WTC11 (cell line): ENCODE measurements at places on chromosomes 4 and X. TPM values are rescaled to one million over a fixed set of nuclear protein-coding genes. Genes with fewer than 3 reads are reported as not detected.

The STATH gene
- not detected in 3 replicates for total RNA-seq

The ATP1B4 gene
- not detected in 3 replicates for total RNA-seq

The TIMM17B gene
- 99.6 to 120 TPM (median 114 TPM) in 3 replicates for total RNA-seq

The FAM184B gene
- 0.11 to 0.23 TPM (median 0.17 TPM) in 3 replicates for total RNA-seq

The USP17L5 gene
- total RNA-seq, result not detected in 3 replicates

The PPP2R3B gene
- 103 to 130 TPM (median 107 TPM) in 3 replicates for total RNA-seq

The MAGEA2B gene
- total RNA-seq, result 12.3 to 13.8 TPM (median 13.7 TPM) in 3 replicates

The RTL9 gene
- total RNA-seq, result 0.07 to 0.24 TPM (median 0.11 TPM) in 3 replicates

The TMEM192 gene
- 10.5 to 11.2 TPM (median 11.0 TPM) in 3 replicates for total RNA-seq

The HTRA3 gene
- 2.3 to 5.5 TPM (median 4.8 TPM) in 3 replicates for total RNA-seq

The MTTP gene
- total RNA-seq, result 0.16 to 0.34 TPM (median 0.26 TPM) in 3 replicates

The ZFYVE28 gene
- total RNA-seq, result 4.5 to 7.8 TPM (median 6.0 TPM) in 3 replicates

The UGDH gene
- total RNA-seq, result 80.2 to 97.5 TPM (median 89.0 TPM) in 3 replicates

The DCAF8L2 gene
- not detected in 3 replicates for total RNA-seq

The ADH1C gene
- total RNA-seq, result 0.22 to 0.23 TPM in 2 of 3 replicates, not detected in the other

The FAT1 gene
- 155 to 172 TPM (median 162 TPM) in 3 replicates for total RNA-seq

The SLIT2 gene
- total RNA-seq, result 6.8 to 15.3 TPM (median 13.5 TPM) in 3 replicates

The ADH1A gene
- total RNA-seq, result 0.11 TPM in 1 of 3 replicates, not detected in the others

The RPS6KA6 gene
- total RNA-seq, result 13.1 to 14.8 TPM (median 13.3 TPM) in 3 replicates

The PDGFC gene
- 3.1 to 5.3 TPM (median 3.5 TPM) in 3 replicates for total RNA-seq

The BMP3 gene
- total RNA-seq, result 0.53 to 0.55 TPM (median 0.55 TPM) in 3 replicates

The MAP7D3 gene
- total RNA-seq, result 12.3 to 12.4 TPM (median 12.4 TPM) in 3 replicates

The RBM46 gene
- total RNA-seq, result 3.3 to 4.6 TPM (median 4.2 TPM) in 3 replicates

The NXF2B gene
- 0.11 to 0.31 TPM (median 0.18 TPM) in 3 replicates for total RNA-seq

The FRAS1 gene
- 77.8 to 82.0 TPM (median 78.1 TPM) in 3 replicates for total RNA-seq

The ARHGEF38 gene
- not detected in 3 replicates for total RNA-seq

The PLCXD1 gene
- total RNA-seq, result 131 to 155 TPM (median 150 TPM) in 3 replicates

The AKAP4 gene
- total RNA-seq, result not detected in 3 replicates

The SULT1E1 gene
- total RNA-seq, result not detected in 3 replicates

The GRXCR1 gene
- total RNA-seq, result not detected in 3 replicates

The CRMP1 gene
- 109 to 134 TPM (median 110 TPM) in 3 replicates for total RNA-seq
